ENCODE measurements at places on chromosomes 2 and 18.

DNA sequence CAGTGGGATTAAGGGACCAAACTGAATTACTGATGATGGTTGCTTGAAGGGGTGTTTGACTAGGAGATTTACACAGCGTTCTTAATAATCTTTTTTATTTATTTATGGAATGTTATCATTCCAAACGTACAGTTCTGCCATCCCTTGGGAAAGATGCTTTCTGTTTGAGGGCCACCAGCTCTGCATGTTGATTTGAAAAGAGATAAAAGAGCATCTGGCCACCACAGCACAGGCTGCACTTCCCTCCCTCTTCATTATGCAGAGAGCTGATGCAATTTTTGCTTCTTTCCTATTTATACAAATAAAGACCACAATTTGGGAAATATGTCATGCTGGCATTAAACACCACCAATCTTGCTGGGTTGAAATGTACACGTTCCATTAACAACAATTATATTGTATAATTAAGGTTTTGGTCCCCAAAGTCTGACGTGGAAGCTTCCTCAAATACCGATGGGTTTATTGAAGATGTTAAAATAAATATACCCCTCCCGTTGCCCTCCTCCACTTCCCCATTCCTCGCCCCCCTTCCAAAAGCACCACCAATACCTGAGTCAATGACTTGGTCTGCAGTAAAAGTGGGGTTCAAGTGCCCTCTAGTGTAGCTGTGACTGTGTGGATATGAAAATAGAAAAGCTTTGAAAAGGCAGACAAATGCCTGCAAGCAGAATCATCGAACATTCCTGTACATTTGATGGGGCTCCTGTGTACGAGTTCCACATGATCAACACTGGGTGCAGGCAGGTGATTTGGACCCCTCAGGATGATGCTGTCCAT, 211.9 kb downstream of the HRH4 start:
- H3K4me1 ChIP-seq, result no peaks in the 10 kb centered on the region
- no peak for DNase-seq
- H3K27ac ChIP-seq, result no peak overlapping the region
- H3K36me3 ChIP-seq, result no peaks in the 10 kb centered on the region
- H3K4me3 ChIP-seq, result no peak overlapping the region

DNA sequence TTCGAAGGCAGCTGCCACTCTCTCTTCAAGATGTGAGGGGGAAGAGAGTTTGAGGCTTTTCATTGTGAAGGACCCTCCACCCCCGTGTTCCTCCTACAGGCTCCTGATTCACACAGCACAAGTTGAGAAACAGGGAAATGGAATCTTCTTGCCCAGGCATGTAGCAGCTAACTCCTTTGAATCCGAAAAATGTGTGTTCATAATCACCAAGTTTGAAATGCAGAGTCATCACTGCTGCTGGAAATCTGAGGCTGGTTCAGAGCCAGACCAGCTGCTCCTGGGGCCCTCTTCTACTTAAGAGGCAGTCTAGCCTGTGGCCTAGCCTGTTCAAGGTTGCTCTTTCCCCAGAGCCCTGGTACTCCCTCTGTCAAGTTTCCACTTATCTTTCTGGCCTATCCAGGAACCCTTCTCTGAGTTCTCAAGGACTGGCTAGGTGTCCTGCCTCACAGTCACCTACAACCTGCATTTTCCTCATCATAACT, 166.4 kb downstream of the TMEM247 start:
- H3K4me3 ChIP-seq, result no peak overlapping the region
- no peaks in the 10 kb centered on the region for H3K36me3 ChIP-seq
- peak overlapping the region; percentile 60 for H3K27ac ChIP-seq
- no peaks in the 10 kb centered on the region for H3K27me3 ChIP-seq

GRCh38 chr2:120959426-120959825, 223.8 kb downstream of the GLI2 start:
- H3K4me3 ChIP-seq, result peak overlapping the region; percentile 40
- H3K4me1 ChIP-seq, result no peaks in the 10 kb centered on the region
- no peaks in the 10 kb centered on the region for H3K36me3 ChIP-seq

GRCh38 chr18:48134609-48135008, 204.2 kb upstream of the SMAD2 start:
- H3K4me3 ChIP-seq, result no peak overlapping the region
- no peaks in the 10 kb centered on the region for H3K36me3 ChIP-seq

GRCh38 chr2:67246791-67247190, 150.3 kb upstream of the ETAA1 start:
- H3K4me1 ChIP-seq, result no peaks in the 10 kb centered on the region
- no peaks in the 10 kb centered on the region for H3K36me3 ChIP-seq
- no peaks in the 10 kb centered on the region for H3K27me3 ChIP-seq
- no peak for DNase-seq
- H3K4me3 ChIP-seq, result no peak overlapping the region
- no peak overlapping the region for H3K27ac ChIP-seq

GRCh38 chr2:235384624-235385023, 109.2 kb upstream of the AGAP1 start:
- no peak overlapping the region for H3K27ac ChIP-seq
- no peaks in the 10 kb centered on the region for H3K36me3 ChIP-seq

DNA sequence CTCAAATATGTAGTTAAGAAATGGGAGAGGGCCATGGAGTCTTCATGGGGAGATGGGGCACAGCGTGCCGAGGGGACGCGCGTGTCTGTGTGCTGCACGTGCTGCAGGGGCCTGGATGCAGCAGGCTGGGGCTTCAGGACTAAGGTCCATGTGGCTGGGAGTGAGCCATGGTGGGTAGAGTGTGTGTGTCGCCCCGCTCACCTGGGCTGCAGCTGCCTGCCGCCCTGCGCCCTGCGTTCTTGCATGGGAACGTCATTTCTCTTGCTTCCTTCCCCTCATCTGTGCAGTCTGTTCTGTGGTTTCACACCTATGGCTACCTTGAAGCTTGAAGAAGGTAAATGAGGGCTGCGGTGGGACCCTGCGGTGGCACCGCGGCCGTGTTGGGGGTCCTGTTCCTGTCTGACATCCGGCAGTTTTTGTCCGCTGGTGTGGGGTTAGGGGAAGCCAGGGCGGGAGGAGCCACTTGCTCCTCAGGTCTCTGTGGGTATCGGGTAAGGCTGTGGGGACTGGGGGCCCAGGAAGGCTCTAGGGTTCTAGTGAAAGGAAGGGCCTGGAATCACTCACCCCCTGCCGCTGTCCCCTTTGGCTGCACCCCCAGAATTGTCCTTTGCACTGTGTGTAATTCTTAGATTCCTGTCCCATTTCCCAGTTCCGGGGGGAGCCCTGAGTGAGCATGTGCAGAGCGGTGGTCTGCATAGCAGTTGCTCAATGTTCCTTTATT, 54.1 kb upstream of the HS6ST1 start:
- H3K36me3 ChIP-seq, result no peaks in the 10 kb centered on the region
- DNase-seq, result peak; percentile 17
- H3K27ac ChIP-seq, result no peak overlapping the region
- H3K4me3 ChIP-seq, result no peak overlapping the region

- H3K4me3 ChIP-seq, result no peak overlapping the region
- no peaks in the 10 kb centered on the region for H3K36me3 ChIP-seq
- H3K4me1 ChIP-seq, result no peaks in the 10 kb centered on the region
- no peak for DNase-seq
Observed at GRCh38 chr2:16155766-16156165, 215.4 kb downstream of the MYCN start.

DNA sequence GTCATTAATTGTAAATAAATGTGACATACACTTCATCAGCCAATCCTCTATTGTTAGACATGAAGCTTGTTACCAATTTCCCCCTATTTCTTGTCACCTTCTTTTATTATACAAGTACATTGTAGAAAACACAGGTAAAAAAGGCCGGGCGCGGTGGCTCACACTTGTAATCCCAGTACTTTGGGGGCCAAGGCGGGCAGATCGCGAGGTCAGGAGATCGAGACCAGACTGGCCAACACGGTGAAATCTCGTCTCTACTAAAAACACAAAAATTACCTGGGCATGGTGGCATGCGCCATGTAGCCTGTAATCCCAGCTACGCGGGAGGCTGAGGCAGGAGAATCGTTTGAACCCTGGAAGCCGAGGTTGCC, 42.7 kb upstream of the UBE2F start:
- DNase-seq, result no peak
- no peaks in the 10 kb centered on the region for H3K36me3 ChIP-seq
- H3K4me3 ChIP-seq, result no peak overlapping the region
- no peak overlapping the region for H3K27ac ChIP-seq
- H3K27me3 ChIP-seq, result no peaks in the 10 kb centered on the region
- H3K4me1 ChIP-seq, result no peaks in the 10 kb centered on the region

DNA sequence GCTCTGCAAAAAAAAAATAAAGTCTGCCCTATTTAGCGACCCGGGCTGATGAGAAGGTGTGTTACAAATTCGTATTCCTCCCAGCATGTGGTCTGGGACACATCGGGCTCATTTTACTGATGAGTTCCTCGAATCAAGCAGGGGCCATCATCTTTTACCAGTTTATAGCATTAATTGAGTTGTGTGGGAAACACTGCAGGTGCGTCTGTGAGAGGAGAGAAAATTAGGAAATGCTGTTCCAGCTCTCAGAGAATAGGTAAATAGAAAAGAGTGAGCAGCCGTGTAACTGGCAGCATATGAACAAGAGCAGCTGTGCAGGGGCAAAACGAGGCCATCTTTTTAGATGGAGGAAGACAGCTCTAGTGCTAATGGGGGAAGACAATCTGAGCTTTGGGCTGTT, 216.7 kb downstream of the SETBP1 start:
- H3K36me3 ChIP-seq, result no peaks in the 10 kb centered on the region
- no peaks in the 10 kb centered on the region for H3K27me3 ChIP-seq
- H3K27ac ChIP-seq, result no peak overlapping the region

GRCh38 chr2:108363908-108364225, 13.9 kb upstream of the SULT1C4 start:
- H3K4me3 ChIP-seq, result no peak overlapping the region
- H3K4me1 ChIP-seq, result no peaks in the 10 kb centered on the region
- H3K36me3 ChIP-seq, result no peaks in the 10 kb centered on the region
- no peak for DNase-seq
- no peak overlapping the region for H3K27ac ChIP-seq

DNA sequence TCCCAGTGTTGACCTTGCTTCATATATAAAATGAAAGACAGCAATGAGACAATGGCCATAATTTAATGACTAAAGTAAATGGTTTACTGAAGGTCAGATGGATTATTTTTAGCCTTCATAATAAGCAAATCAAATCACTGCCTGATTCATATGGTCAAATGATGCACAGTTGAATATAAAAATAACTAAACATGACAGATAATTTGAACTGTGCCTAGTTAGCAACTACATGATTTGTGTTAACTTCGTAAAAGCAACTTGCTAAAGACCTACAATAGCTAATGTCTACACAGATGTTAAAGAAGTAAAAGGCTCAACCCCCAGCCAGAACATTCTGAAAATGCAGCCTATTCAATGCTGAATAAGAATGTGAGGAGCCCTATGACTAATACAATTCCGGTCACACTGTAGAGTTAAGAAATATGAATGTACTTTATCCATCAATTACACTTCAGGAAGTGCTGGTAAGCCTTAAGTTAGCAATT, 590.8 kb upstream of the CDH2 start:
- no peaks in the 10 kb centered on the region for H3K36me3 ChIP-seq
- no peak overlapping the region for H3K27ac ChIP-seq
- no peak overlapping the region for H3K4me3 ChIP-seq

DNA sequence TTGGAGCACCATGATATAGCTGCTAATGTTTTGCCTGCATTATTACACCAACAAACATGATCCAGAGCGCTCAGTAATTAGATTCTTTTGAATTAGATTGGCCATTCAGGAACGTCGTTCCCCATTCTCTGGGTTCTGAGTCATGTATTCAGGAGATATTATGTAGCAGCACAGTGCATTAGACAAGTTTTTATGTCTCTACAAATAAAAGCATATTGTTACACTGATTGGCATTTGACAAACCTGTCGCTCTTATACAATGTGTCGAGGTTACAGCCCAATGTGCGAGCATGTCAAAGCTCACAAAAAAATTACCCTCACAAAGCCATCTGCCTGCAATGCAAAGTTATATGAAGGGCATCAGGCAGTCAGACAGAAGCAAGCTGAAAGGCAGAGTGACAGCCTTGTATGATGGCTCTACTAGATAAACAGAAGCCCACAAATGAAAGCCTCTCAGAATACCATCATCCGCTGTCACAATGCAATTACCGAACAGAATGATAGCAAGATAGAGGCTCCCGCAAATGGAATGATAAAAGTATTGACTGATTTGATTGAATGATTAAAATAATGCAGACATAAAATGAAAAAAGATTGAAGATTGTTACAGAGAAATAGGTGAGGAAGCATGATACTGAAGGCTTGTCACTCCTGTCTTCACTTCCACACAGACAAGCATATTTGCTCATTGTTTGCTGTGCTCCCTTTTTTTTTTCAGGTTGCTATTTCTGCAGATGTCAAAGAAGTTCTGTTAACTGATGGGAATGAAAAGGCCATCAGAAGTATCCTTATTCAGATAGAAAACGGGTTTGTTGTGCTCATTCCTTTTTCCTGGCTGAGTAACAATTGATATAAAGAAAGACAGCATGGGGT, 234.6 kb upstream of the SIX3 start:
- no peaks in the 10 kb centered on the region for H3K27me3 ChIP-seq
- H3K4me1 ChIP-seq, result no peaks in the 10 kb centered on the region
- H3K36me3 ChIP-seq, result no peaks in the 10 kb centered on the region
- no peak overlapping the region for H3K27ac ChIP-seq
- H3K4me3 ChIP-seq, result no peak overlapping the region

DNA sequence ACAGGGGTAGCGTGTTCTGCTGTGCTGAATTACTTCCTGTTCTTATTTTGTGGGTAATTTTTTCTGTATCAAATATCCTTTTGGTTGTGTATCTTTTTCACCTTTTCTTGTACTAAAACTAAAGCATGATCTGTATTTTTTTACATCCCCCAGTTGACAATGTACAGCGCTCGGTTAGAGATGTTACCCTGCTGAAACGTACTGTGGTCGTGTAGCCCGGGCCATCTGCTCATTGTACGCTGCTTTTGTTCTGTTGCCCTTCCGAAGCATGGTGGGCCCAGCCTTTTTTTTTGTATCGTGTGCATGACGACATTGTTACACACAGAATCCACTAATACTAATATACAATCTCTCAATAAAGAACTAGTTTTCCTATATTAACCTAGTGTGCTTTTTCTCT, 233.1 kb downstream of the HAUS1 start:
- no peaks in the 10 kb centered on the region for H3K4me1 ChIP-seq
- no peak overlapping the region for H3K27ac ChIP-seq
- no peaks in the 10 kb centered on the region for H3K27me3 ChIP-seq
- no peak for DNase-seq
- no peak overlapping the region for H3K4me3 ChIP-seq

All from breast epithelium (tissue), 4 donors.